Uterine smooth muscle cell (primary cell): ENCODE measurements at places on chromosomes 1 and 21. TPM values are rescaled to one million over a fixed set of nuclear protein-coding genes. Genes with fewer than 3 reads are reported as not detected.

The CD1C gene
- total RNA-seq, result 0.12 TPM in 1 of 2 replicates, not detected in the other

The NPL gene
- total RNA-seq, result 2.0 and 2.1 TPM in 2 replicates

The TNFSF4 gene
- 0.66 and 1.9 TPM in 2 replicates for total RNA-seq

The C4BPA gene
- total RNA-seq, result not detected in 2 replicates

The CYP4A22 gene
- not detected in 2 replicates for total RNA-seq
